ENCODE measurements at places on chromosomes 3 and 15.

DNA sequence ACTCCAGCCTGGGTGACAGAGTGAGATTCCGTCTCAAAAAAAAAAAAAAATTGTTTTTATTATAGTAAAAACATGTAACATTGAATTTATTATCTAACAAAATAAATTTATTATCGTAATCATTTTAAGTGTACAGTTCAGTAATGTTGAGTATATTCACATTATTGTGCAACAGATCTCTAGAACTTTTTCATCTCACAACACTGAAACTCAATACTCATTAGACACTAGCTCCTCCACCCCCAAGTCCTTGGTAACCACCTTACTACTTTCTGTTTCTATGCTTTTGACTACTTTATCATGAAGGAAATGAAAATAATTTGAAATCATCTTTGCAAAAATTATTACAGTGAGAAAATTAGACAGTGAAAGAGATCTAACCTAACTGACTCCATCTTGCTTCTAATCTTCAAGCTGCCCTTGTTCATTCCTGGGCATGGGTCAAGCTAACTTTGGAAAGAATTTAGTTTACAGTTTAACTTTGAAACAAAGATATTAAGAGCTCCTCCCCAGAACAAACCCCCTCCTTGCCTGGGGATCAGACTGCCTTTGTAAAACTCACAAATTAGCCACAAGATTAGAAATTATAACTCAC lies 15.0 kb upstream of the FYCO1 start:
- DNase-seq = no peak

GRCh38 chr15:90765531-90765930 lies 48.4 kb downstream of the BLM start:
- no peak for DNase-seq

DNA sequence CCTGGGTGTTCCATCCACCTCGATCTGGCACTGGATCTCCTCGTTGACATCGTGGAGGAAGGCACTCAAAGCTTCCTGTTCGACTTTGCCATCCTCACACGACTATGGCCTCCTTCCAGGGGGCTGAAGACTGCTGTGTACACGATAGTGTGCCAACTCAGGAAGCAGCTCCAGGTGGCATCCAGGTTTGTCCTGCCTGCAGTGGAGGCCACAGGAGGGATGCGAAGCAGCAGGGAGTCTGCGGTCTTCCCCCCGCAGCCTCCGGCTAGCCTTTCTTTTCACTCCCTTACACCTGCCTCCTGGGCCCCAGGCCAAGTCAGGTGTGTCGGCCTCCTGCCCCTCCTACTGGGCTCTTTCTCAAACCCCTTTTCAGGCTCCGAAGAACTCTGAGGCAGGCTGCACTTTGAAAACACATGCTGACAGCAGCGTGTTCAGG lies 32.2 kb downstream of the SYNM start:
- DNase-seq = no peak

GRCh38 chr3:195012100-195012499 lies 258.9 kb downstream of the XXYLT1 start:
- DNase-seq = no peak

GRCh38 chr3:62183969-62184368 lies 189.4 kb downstream of the FEZF2 start:
- DNase-seq = no peak

All from esophagus squamous epithelium (tissue), 5 donors.